ENCODE measurements at places on chromosomes 4 and X. TPM values are rescaled to one million over a fixed set of nuclear protein-coding genes. Genes with fewer than 3 reads are reported as not detected.

HERC5 gene
- total RNA-seq: 3.6 TPM

CPXCR1 gene
- total RNA-seq: not detected

- no peaks in the 10 kb centered on the region for H3K27me3 ChIP-seq
- no peaks in the 10 kb centered on the region for H3K36me3 ChIP-seq
- H3K4me3 ChIP-seq: no peak overlapping the region
- H3K4me1 ChIP-seq: no peaks in the 10 kb centered on the region
- DNase-seq: no peak
These were observed 143.0 kb downstream of the RASL11B start for GRCh38 chr4:53005149-53005546.

DNA sequence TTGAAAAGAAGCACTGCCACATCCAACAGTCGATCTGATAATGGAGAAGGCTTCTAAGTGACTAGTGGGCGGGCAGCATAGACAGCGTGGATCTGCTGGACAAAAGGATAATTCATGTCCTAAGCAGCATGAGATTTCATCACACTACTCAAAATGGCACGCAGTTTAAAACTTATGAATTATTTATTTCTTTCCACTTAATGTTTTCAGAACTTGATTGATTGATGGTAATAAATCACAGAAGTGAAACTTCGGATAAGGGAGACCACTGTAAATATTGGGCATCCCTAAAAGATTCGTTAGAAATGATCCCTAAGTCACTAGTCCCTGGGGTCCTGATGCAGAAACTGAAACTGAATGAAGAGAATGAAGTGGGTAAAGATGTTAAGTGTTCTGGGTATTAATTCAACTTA is 93.0 kb upstream of the ANK2 start:
- no peaks in the 10 kb centered on the region for H3K27me3 ChIP-seq
- no peaks in the 10 kb centered on the region for H3K4me1 ChIP-seq
- no peak overlapping the region for H3K4me3 ChIP-seq
- H3K27ac ChIP-seq: no peak overlapping the region

DNA sequence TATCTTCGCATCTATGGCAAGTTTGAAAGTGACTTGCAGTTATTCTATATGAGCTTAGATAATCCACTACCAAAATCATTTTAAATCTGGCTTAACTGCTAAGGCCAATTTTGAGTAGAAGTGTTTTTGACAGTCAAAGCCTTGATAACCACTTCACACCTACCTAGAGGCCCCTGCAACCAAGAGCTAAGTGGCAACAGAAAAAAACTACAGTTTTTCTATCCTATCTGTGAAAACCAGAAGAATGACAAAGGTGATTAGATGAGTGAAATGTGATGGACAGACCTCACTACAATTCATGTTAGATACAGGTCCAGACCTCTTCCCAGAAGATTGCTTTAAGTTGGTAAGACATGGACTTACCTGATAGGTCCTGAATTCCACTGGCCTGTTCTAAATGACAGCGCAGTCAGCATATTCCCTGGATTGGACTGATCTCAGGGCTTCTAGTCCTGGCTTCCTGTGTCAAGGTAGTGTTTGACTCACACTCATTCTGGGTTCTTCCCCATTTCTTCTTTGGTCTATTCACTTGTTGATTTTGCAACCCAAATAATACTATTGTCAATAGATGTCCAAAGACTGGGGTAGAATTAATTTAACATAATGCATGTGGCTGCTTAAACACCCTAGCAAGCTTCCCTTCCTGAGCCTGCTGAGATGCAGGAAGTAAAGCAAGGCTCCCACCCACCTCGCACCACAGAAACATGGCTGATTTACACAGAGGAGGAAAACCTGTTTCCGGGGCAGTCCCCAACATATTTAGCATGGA is 65.1 kb downstream of the PPP3CA start:
- H3K4me1 ChIP-seq: 0 out of 2 replicates have a peak, but pooled peaks cover 6% of the 10 kb centered on the region
- DNase-seq: no peak
- H3K27me3 ChIP-seq: no peaks in the 10 kb centered on the region
- H3K36me3 ChIP-seq: no peaks in the 10 kb centered on the region
- H3K27ac ChIP-seq: no peak overlapping the region

- no peak overlapping the region for H3K4me3 ChIP-seq
- no peaks in the 10 kb centered on the region for H3K4me1 ChIP-seq
- H3K36me3 ChIP-seq: no peaks in the 10 kb centered on the region
- DNase-seq: no peak
- no peak overlapping the region for H3K27ac ChIP-seq
These were observed 124.0 kb upstream of the CLNK start for GRCh38 chr4:10808591-10808990.
